ENCODE measurements at places on chromosomes 11 and 22.

- DNase-seq, result no peak
Observed at GRCh38 chr11:80815752-80816453, 1375.1 kb upstream of the TENM4 start.

DNA sequence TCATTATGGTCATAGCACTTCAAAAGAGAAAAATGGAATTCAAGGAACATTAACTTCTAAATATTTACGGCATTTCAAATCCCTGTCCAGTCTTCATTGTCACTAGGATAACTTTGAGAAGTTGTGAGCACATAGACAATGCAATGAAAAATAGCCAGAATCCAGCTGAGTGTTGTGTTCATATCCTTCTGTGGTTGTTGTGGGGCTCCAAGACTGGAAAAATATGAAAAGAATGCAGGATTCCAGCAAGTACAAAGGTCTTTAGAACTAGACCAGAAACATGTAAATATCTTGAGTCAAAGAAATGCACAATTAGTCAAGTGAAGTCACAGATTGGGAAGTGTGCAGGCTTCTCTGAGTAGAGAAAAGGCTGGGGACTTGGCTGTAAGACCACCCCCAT is 68.7 kb downstream of the WT1 start:
- DNase-seq, result no peak

DNA sequence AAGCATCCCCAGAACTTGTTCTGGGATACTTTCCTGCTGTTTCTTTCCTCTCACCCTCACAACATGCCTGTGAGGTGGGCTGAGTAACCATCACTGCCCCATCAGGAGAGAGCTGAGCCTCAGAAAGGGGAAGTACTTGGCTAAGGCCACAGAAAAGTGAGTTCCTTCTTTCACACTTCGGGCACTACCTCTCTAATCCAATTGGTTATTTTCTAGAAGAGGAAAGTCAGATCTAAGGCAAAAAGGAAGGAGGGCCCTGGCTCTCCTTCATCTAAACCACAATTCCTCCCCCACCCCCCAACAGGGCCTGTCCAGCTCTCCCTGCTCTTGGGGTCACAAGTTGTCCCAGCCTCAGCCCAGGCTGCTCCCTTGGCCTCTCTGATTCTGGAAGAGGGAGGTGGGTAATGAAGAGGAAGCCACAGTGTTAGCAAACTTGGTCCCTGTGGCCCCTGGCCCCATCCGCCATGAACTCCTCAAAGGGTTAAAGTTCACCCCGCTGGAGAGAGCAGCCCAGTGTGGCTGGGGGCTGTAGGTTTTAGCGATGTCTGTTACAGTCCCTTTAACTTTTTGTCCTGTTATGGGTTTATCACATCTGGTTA is 34.0 kb downstream of the SLC22A12 start:
- DNase-seq, result no peak

GRCh38 chr11:71979602-71980001 is 19.1 kb upstream of the IL18BP start:
- DNase-seq, result no peak

- no peak for DNase-seq
Observed at GRCh38 chr11:125261588-125261987, 97.0 kb downstream of the PKNOX2 start.

- no peak for DNase-seq
Observed at GRCh38 chr11:69027704-69028372, 14.8 kb upstream of the MRGPRF start.

- no peak for DNase-seq
Observed at GRCh38 chr11:105100981-105101630, 38.5 kb downstream of the CARD18 start.

DNA sequence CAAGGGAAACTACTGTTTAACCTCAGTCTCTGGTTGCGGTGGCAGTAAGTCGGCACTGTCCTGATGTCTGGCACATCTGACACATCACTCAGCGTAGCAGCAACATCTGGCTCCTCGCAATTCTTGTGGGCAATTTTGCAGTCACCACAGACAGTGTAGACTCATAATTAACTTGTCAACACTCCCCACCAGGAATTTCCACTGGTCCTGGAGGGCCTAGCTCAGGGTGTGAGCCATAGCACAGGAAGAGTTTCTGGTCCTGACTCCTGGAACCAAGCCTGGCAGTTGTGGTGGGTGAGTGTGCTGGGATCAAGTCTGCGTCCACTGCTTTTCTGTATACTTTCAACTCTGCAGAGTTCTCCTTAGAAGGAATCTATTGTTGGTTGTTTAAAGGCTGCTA is 209.7 kb downstream of the SNX19 start:
- DNase-seq, result no peak

- DNase-seq, result no peak
Observed at GRCh38 chr11:120172054-120172911, 34.4 kb upstream of the TRIM29 start.

DNA sequence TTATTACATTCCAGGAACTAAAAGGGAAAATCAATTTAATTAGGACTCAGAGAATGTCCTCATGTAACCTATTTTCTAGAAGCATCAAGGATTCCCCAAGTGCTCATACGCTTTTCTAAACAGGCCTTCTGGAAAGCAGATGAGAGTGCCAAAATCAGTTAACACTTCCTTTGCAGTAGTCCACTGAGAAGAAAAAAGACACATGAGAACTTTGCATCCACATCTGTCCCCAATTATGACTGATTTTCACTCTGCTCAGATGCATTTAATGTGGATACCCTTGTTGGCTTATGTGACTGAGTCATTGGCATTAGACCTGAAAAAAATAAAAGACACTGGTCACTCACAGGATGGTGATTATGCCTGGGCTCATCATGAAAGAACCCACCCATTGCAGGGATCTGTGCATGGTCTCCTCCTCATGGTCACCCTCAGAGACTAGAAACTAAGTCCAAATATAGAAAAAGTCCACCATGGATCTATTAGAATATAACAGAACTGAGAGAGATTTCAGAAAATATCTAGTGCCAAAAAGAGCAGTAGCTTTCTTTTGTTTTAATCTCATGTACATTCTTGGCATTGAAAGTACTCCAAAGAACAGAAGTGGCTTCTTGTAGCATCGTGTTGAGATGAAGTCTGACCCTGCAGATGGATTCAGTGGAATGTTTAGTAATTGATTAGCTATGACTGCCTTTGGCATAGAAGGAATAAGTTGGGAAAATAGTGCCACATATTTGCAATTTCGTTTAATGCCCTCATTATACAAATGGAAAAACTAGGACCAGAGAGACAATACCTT is 48.8 kb upstream of the FIBIN start:
- no peak for DNase-seq

GRCh38 chr11:72642043-72642883 is 32.0 kb downstream of the PDE2A start:
- no peak for DNase-seq

DNA sequence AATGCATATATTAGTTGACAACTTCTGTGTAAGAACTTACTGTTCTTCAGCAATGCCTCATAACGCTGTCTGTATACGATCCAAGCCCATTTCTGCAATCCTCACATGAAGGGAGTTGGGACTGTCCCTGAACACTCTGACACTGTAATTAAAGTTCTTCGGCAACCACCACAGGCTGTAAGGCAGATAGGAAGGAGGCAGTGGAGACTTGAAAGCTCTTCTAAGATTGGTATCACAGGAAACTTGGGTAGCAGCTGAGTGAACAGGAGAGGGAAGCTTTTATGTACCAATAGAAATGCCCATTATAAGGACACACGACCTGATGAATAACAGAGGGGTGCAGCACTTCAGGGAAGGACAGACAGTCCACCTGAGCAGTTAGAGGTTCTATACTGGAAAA is 12.0 kb upstream of the GAB2 start:
- no peak for DNase-seq

DNA sequence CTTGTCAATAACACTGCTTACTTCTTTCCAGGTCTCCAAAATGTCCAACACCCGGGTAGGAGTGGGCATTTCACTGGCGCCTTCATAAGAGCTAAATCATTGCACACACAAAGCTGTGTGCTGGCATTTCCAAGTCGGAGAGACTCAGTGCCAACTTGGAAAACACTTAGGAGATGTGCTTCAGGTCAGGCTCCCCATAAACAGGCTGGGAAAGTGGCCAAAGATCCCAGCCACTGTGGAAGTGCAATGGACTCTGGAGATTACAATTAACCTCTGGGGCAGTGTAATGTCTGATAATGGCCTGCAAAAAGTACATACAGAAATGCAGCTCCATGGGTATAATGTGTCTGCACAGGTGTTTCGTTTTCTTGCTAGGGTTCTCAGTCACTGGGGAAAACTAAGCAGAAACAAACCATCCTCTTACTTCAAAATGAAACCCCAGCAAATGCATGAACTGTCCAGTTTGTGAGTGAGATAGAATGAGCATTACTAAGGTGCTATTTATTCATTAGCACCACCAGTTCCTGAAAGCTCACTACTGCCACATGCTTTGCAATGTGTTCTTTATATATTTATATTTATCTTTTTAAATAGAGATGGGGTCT is 79.0 kb downstream of the ABTB2 start:
- DNase-seq, result no peak
